Dermis microvascular lymphatic vessel endothelial cell (primary cell): ENCODE measurements at places on chromosomes 2 and 18.

DNA sequence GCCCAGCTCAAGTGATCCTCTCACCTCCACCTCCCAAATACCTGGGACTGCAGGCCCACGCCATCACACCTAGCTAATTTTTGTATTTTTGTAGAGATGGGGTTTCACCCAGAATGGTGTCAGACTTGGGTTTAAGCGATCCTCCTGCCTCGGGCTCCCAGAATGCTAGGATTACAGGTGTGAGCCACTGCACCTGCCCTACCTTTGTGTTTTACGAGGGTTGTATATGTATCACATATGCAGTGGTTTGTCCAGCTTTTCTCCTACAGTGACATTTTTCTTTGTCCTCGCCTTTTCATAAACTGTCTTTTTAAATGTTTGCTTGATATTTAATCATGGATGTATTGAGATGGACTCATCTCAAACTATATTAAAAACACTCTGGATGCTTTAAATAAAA lies 38.5 kb downstream of the AGAP1 start:
- no peak for DNase-seq

DNA sequence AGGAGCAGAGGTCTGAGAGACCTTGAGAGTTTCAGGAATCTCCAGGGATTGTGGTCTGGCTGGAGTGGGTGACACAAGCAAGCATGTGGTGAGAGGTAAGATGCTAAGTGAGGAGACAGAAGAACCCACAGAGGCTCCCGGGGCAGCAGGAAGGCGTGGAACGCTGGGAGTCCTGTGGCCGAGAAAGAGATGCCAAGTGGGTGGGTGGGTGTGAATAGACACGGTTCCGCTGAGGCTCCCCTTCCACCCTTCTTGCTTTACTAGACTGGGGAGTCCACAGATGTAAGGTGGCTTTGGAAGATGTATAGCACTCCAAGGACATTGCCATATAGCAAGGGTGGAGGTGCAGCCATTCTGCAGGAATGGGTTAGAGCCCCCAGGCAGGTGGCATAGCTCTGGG lies 4.2 kb downstream of the TEX51 start:
- DNase-seq: no peak

DNA sequence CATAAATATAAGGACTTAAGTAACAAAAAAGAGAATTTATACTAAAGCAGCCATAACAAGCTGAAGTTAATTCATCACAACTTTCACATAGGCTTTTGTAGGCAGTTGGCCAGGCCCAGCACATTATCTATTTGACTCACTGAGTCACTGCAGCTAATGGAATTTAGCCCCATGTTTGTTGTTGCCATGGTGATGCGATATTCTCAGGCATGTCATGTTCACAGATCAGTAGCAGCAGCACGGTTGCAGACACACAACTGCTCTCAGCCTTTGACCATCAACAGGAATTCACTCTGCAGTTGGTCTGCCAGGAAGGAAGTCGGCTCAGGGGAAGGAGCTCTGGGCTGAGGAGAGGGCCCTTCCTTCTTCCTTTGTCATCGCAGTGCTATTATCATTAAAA lies 639.8 kb downstream of the TMEM182 start:
- DNase-seq: no peak

DNA sequence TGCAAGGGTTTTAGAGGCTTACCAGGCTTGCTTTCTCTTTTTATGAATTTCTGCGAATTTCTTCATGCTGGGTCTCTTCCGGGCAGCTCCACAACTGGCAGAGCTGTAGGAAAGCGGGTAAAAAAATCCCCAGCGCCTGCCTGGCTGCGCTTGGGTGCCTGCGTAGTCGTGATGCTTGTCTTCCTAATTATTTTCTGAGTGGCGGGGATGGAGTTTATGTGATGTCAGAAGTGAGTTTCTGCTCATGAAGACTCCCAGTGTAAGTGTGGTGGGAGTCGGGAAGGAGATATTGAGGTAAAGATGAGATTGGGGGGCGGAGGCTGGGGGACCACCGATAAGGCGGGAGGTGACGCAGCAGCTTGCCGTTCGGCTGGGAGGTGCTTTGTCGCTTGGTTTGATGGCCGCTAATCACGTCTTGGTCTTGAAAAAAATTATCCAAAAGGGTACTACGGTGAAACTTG lies 229.8 kb downstream of the LDLRAD4 start:
- DNase-seq: no peak

- no peak for DNase-seq
These were observed 3.6 kb upstream of the GPC1 start for GRCh38 chr2:240431661-240432424.

DNA sequence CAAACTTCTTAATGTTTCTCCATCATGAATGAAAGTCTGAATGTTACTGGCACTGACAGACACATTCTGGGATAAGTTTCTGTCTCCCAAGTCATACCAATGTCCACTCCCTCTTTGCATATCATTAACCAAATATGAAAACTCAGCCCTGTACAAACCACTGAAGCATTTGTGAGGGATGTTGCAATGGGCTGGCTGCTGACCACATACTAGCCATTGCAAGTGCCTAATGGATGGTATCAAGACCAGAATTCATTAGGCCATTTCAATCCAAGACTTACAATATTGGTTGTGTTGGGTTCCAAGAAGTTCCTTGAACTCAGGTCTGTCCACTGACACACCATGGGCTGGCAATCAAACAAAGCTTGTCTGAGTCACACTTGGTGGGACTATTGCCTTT lies 73.8 kb downstream of the CBLN2 start:
- no peak for DNase-seq

GRCh38 chr2:60882971-60883753 lies 1.8 kb downstream of the REL start:
- peak; percentile 65 for DNase-seq

GRCh38 chr18:46393961-46394360 lies 263.1 kb downstream of the LOXHD1 start:
- no peak for DNase-seq

- no peak for DNase-seq
These were observed 98.7 kb downstream of the FEZ2 start for GRCh38 chr2:36499128-36499820.

- no peak for DNase-seq
These were observed 99.2 kb upstream of the FAM237A start for GRCh38 chr2:206543073-206543472.
